ENCODE measurements at places on chromosomes 5 and 9.

DNA sequence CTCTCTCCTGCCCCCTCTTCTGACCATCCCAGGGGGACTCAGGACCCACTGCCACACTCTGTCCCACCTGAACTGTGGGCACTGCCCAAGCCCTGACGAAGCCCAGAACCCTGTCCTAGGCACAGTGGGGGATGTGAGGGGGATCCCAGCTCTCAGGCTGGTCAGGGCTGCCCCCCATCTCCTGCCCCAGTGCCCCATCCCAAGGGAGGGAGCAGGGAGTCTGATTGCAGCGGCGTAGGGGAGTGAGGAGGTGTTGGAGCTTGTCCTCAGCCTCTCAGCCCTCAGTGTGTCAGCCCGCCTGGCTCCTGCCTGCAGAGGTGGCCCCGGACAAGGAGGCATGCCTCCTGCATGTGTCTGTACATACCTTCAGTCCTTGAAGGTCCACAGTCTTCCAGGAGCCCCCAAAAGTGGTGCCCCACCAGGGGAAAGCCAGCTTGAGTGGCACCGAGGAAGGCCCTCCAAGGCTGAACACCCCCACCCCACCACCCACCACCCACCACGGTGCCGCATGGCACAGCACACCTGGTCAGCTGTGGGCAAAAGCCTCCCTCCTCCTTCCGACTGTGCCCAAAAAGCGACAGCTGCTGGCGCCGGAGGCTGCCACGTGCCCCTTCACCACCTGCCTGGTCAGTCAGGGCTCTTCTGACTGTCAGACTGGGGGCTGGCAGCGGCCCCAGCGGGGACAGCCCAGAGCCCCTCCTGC, 930 bp downstream of the SARDH start:
- DNase-seq: no peak

DNA sequence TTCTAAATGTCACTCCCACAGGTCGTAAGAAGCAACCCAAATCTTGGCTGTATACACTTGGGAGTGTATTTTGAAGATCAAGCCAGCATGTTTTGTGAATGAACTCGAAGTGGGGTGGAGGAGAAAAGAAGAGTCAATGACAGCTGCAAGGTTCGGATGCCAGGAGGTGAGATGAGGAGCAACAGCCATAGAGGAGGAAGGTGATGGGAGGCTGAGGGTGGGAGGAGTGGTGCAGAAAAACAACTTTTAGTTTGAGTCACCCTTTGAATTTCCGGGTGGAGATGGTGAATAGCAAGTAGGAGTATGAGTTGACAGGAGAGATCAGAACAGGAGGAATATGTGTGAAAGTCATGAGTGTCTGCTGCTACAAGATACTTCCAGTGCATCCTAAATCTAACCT, 153.6 kb downstream of the DIRAS2 start:
- no peak for DNase-seq

GRCh38 chr9:87181670-87182069, 234.4 kb upstream of the GAS1 start:
- no peak for DNase-seq

GRCh38 chr5:67179697-67180361, 16.8 kb downstream of the CD180 start:
- DNase-seq: no peak

DNA sequence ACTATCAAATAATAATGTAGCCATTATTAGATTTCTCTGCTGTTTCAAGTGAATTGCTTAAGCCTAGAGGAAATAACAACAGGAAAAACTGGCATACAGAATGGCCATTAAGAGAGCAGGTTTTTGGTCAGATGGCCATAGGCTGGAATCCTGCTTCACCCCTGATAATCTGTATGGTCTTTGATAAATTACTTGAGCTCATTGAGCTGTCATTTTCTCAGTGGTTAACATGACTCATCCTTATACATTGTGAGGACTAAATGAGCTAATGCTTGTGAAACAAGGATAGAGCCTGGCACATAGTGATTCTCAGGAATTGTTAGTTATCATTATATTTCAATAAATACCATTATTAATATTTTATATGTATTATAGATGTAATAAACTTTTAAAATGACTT, 516.5 kb downstream of the KIF4B start:
- no peak for DNase-seq

DNA sequence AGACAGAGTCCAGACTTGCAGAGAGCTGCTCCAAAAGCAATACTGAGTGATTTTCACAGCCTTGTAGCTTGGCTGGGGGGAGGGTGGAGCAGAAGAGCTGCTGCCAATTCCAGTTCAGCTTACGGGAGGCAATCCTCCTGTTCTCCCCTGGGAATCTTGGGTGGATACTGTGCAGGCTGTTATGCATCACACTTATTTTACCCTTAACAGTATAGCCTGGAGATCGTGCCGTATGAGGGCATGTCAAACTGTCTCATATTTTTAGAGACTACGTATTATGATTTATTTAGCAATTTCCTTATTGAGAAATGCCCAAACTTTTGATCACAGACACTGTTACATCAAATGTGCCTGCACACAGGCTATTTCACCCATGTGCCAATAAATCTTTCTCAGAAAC, 85.2 kb downstream of the BASP1 start:
- peak; percentile 26 for DNase-seq
